ENCODE measurements at places on chromosomes 2 and 18. TPM values are rescaled to one million over a fixed set of nuclear protein-coding genes. Genes with fewer than 3 reads are reported as not detected.

IWS1 gene
- 46.4 TPM for total RNA-seq

TNFRSF11A gene
- 0.56 TPM for total RNA-seq

SLC14A1 gene
- total RNA-seq: 23.9 TPM

ASB3 gene
- total RNA-seq: 11.4 TPM

GULP1 gene
- 10.5 TPM for total RNA-seq

CTNNA2 gene
- not detected for total RNA-seq

- DNase-seq: no peak
Measured at GRCh38 chr2:239167011-239167673, 233.7 kb downstream of the HDAC4 start.

GRCh38 chr18:21777814-21778213, 37.2 kb downstream of the MIB1 start:
- DNase-seq: no peak

DNA sequence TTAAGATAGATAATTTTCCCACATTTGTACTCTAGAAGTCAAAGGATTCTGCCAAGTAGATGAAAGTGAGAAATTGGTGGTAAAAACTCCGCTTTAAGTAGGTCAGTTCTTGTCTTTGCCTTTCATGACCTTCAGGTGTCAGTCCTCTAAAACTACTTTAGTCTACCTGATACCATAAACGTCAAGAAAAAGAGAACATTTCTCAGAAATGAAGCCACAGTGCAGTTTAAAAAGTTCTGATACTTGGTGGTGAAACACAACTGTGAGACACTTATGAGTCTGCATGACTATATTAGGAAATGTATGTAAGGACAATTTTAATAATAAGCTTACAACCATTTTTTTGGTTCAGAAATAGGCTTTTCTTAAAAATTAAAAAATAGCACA, 583.3 kb downstream of the SATB2 start:
- DNase-seq: no peak

DNA sequence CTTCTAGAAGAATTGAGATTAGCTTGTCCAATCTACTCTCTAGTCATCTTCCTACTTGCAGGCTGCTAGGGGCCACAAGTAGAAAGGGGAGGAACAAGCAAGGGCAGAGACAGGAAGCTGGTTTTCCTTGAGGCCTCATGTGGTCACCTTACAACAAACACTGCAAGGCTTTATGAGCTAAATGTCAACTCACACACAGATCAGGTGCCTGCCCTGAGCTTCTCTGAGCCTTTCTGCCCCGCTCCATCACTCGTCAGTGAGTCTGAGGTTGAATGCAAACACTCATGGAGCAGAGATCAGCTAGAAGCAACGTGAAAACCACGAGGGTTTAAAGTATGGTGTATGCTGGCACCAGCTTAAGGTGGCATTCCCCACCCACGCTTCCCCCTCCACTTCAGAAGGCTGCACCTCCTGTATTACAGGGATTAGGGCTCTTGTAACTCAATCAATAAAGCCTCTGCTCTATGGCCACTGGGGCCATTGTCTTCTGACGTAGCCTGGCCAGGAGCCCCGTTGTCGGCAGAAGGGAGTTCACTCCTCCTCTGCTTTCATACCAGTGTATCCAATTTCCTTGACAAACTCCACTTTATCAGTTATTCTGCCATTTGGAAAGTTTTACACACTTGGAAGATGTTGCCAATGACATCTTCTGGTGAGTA, 5.4 kb upstream of the CRYGC start:
- DNase-seq: no peak

DNA sequence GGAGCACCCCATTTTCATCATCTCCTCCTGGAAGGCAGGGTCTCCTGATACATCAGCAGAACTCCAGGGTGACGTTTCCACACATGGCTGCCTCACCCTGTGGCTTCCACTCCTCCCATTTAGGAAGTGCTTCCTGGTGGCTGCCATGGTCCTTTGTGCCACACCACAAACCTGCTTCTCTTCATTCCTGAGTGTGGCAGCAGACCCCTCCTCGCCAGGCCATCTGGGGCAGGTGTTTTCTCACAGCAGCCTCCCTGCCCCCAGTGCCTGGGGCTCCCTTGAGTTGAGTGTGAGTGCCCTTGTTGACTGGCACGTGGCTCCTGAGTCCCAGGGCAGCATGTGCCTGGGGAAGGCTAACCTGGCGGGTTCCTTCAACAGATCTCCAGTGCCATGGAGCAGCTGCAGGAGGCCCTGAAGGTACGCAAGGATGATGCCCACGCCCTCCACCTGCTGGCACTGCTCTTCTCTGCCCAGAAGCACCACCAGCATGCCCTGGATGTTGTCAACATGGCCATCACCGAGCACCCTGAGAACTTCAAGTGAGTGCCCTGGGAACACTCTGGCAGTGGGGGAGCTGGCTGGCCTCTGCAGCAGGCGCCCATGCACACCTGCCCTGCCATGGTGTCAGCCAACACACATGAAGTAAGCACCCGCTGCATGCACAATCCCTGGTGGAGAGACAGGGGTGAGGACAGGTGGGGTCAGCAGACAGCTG, 113.4 kb upstream of the MCFD2 start:
- no peak for DNase-seq

GRCh38 chr2:54540194-54540593, 84.1 kb downstream of the SPTBN1 start:
- DNase-seq: no peak

- DNase-seq: no peak
Measured at GRCh38 chr2:104428155-104428554, 425.8 kb upstream of the POU3F3 start.

- no peak for DNase-seq
Measured at GRCh38 chr2:152407204-152407721, 72.3 kb downstream of the FMNL2 start.

DNA sequence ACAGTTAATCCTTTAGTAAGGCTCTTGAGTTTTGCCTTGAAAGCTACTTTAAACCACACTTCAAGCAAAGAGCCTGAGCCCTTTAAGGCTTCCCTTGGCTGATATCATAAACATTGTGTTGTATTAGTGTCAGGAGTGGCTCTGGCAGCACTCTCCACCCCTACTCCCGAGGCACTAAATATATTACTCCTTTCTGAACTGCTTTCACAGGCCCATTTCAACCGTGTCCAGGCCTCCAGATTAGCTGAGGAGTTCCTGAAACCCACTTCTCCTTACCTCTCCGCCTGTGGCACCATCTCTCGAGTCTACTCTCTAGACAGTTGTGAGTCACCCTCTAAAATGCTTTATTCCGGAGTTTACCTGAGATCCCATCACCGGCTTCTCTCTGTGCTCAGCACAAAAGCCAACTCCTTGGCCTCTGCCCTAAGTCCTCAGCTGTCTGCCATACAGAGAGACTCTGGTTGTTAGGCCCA, 14.4 kb upstream of the STON1 start:
- no peak for DNase-seq

- no peak for DNase-seq
Measured at GRCh38 chr2:100470898-100471514, 724 bp downstream of the NMS start.

DNA sequence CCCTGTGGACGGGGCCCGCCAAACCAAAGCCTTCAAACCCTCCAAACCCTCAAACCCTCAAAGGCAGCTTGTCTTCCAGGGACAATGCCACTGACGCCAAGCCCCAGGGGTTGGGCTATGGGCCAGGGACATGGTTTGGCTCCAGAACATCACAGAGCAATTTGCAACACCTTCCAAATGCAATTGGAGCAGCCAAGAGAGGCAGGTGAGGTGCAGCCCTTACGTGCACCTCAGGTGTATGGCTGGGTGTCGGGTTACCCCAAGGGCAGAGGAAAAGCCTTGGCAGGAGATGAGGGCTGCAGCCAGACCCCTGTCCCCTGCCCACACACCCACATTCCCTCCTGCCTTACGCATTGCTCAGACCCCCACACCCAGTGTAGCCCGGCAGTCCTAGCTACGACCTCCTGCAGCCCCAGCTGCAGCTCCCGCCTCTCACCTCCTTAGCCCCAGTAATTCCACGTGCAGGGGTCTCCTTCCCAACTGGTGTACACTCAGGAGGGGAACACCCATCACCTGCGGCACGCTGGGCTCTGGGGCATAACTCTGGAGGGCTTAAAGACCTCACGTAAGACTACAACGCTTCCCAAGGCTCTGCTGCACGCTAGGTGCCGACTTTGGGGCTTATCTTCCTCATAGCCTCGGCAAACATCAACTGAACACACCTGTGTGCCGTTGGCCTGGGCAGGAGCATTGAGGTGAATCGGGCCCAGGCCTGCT, 88.7 kb downstream of the TFCP2L1 start:
- DNase-seq: no peak

DNA sequence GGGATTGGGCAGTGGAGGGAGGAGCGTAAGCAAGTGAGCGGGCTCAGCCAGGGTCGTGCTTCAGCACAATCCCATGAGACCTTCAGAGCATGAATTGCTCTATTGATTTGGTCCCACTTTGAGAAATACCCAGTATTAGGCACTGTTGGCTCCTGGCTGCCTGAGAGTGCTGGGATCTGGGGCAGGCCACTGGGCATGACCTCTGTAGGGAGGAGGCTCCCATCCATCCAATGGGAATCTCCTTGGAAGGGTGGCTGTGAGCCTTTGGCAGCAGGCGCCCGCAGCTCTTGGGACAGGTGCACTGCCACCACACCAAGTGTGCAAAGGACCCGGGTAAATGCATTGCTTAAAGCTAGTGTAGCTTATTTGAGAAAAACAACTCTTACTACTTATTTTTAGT, 137.5 kb downstream of the LDLRAD4 start:
- DNase-seq: no peak

DNA sequence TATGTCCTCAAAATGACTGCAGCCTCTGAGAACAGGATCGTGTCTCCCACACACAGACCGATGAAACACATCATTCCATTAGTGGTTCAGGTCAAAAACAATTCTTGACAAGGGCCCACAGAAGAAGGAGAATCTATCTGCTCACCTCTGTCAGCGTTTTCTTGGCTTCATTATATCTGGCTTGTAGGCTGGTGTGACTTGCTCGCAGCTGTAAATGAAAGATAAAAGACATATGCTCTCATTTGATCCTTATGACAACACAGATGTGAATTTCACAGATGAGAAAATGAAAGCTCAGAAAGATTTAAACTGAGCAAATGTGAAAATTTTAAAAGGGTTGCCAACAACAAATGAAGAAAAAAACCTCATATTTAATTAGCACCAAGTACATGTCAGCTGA, 61.6 kb downstream of the CCDC93 start:
- no peak for DNase-seq

DNA sequence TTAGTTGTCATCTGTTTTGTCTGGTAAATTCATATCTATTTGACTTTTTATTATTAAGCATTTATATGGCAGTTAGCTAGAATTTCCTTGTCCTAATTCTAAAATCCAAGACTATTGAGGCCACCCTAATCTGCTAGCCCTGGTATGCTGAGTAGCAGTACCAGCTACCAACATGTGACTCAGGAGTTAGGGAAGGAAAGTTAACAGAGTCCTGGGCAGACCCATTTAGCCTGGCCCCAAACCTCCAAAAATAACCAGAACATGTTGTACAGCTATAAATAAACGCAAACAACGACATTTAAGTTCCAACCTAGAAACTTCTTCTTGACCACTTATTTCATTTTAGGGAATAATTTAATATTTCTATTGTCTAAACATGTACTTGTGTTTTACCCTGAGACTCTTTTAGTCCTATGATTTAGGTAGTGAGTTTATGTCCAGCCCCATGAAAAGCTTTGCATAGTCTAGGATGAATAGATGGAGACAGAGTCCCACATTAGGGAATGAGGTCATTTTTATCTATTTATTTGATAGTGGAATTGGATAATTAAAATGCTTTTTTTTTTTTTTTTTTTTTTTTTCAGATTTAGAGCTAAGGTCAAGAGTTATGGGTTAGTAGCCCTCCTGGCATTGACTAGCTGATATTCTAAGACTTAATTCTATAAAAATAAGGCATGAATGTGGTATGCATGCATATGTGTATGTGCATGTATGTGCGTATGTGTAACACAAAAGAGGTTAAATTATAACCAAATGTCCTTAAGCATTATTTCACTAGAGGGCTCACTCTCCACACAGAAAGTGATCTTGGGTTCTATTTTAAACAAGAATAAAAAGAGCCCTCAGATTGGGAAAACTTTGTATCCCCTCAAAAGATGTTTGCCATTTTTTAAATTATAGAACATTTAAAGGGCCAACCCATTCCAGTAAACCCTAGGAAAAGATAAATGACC, 160.1 kb upstream of the MAPRE2 start:
- no peak for DNase-seq

GRCh38 chr2:177537636-177538035, 145.1 kb downstream of the AGPS start:
- DNase-seq: no peak
